ENCODE measurements at places on chromosomes 13 and 19.

GRCh38 chr19:40523322-40524047 is 53.2 kb upstream of the SHKBP1 start:
- DNase-seq: no peak

GRCh38 chr19:45780448-45781213 is 1.7 kb downstream of the DMPK start:
- no peak for DNase-seq

DNA sequence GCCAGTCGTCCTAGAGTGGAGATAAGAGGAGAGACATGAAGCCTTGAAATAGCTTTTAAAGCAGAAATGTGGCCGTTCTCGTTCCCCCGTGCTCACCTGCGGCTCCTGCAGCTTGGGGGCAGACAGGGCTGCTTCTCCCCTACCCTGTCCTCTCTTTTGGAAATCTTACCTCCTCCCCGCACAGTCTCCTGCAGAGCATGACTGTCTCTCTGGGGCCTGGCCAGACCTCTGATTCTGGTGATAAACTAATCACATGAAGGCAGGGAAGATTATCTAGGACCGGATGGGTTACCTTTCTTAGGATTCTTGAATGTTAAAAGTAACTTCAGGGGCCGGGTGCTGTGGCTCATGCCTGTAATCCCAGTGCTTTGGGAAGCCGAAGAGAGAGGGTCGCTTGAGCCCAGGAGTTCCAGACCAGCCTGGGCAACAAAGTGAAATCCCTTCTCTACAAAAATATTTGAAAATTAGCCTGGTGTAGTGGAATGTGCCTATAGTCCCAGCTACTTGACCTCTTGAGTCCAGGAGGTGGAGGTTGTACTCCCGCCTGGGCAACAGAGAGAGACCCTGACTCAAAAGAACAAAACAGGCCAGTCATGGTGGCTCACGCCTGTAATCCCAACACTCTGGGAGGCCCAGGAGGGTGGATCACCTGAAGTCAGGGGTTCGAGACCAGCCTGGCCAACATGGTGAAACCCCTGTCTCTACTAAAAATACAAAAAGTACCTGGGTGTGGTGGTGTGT is 8.1 kb downstream of the CEBPA start:
- DNase-seq: no peak

DNA sequence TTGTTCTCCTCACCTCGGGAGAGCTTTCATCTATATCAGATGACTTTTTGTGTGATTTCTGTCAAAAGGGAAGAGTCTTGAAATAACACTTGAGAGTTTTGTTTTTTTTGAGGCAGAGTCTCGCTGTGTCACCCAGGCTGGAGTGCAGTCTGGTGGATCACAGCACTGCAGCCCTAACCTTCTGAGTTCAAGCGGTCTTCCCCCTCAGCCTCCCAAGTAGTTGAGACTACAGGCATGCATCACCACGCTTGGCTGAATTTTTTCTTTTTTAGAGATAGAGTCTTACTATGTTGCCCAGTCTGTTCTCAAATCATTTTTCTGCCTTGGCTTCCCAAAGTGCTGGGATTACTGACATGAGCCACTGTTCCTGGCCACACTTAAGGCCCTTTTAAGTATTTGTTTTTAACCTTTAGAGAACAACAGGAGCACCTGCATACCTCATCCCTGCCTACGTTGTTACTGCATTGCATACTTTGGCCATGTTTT is 11.4 kb downstream of the NDFIP2 start:
- no peak for DNase-seq

GRCh38 chr13:85313761-85314503 is 485.3 kb downstream of the SLITRK6 start:
- no peak for DNase-seq

GRCh38 chr19:23787106-23787505 is 28.4 kb upstream of the ZNF681 start:
- no peak for DNase-seq

DNA sequence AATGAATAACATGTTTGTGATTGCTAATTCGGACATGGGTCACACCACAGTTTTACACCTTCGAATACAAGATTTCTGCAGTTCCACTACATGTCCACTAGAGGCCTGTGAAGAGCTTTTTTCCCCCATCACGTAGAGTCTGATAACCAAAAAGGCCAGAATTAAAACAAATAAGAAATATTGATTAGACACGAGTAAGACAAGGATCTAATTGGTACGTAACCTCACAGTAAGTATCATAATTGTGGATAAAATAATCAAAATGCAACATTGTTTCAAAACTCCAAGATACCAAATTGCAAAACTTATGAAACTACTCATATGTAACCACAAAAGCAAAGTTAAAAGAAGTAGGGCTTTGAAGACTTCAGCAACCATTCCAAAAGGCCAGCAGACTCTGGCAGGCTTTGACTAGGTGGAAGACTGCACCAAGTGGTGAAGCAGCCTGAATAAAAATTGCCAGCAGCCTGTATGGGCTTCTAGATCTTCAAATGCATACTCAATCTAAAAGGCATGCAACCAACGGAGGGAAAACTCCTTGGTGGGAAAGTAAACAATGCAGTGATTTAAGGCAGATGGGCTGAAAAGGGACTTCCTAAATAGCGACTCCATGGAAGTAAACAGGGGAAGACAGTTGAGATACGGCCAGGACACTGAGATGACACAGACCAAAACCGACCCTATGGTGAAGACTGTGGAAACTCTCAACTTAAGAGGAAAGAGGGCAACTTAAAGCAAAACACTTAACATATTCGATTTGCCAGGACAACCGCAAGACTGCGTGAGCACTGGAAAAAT is 56.7 kb downstream of the STARD13 start:
- peak; percentile 32 for DNase-seq

- DNase-seq: no peak
These were observed 36.9 kb downstream of the SYDE1 start for GRCh38 chr19:15144046-15144646.
